ENCODE measurements at places on chromosomes 6 and 20.

- DNase-seq = no peak
Observed at GRCh38 chr6:156254240-156254639, 522.9 kb upstream of the ARID1B start.

DNA sequence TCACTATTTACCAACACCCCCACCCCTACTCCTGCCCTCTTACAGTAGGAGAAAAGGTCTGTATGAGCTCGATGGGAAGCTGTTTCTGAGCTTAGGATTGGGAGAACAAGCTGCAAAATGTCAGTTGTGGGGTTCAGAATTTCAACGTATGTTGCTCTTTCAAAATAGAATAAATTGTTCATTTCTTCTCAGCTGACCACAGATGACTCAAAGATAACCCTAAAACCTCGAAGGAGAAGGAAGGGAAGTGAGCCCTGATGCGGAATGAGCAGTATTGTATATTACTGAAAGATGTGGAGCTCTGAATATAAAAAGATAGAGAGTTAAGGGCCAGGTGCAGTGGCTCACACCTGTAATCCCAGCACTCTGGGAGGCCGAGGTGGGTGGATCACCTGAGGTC is 35.9 kb upstream of the MYLIP start:
- DNase-seq = no peak

DNA sequence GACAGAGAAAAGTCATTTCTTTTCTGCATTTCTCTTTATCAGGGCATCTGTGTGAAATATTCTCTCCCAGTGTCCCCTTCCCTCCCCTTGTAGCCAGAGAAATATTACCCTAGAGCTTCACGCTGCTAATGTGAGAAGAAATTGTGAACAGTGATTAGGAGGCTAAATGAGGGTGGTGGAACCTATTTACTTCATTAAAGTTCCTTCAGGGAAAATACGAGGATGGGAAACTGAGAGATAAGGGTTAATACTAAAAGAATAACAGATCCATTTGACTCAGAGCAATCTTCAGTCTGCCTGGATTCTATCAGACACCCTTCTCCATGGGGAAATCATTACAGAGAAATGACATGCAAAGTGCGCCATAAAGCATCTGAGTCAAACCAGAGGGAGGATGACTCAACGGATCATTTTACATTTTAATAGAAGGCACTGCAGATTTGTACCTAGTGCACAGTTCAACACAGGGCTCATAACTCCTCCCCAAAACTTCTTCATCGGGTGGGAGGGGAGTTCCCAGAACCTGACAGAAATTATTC is 131.3 kb downstream of the GJA10 start:
- no peak for DNase-seq

- no peak for DNase-seq
Observed at GRCh38 chr6:25007269-25007699, 71.5 kb upstream of the RIPOR2 start.

- DNase-seq = no peak
Observed at GRCh38 chr20:44208770-44209169, 1.8 kb downstream of the OSER1 start.

DNA sequence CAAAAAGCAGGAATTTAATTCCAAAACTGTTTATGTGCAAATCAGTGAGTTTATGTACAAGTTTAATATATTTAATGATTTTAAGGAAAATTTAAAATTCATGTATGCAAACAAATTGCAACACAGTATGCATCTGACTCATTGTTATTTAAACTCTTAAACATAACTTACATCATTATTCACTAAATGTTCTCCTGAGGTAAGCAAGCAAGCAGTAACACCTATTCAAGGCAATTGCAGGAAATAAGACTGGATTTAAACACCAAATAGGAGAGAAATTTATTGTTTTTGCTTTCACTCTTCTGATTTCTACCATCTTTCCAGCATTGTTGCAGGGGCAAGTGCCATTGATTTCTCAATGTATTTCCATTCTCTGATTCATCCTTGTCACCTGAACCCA is 239.5 kb downstream of the TFAP2A start:
- no peak for DNase-seq

- no peak for DNase-seq
Observed at GRCh38 chr6:69098910-69099309, 463.8 kb downstream of the ADGRB3 start.
